Stimulated activated CD8-positive, alpha-beta memory T cell treated with anti-CD3 and anti-CD28 coated beads, Interleukin-4, amount 100 ng/mL, for 24 hours (primary cell): ENCODE measurements at places on chromosomes 3 and 15.
A peak's percentile ranks its signal among the peaks of the same experiment; 100 is the strongest.

DNA sequence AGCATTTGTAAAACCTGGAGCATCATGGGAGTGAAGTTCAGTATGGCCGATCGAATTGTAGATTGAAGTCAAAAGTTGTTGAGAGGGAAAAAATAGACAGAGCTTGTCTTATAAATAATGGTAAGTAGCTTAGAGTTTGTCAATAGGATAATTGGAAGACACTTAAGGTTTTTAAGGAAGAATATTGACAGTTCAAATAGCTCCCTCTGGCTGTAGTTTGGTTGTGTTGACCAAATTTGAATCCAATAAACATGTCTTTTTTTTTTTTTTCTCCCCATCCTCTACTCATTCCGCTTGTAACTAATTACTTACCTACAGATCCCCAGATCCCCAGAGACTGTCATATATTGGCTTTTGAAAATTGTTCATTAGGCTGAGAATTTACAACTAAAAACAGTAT is 677.0 kb downstream of the AGBL1 start:
- no peak for DNase-seq

DNA sequence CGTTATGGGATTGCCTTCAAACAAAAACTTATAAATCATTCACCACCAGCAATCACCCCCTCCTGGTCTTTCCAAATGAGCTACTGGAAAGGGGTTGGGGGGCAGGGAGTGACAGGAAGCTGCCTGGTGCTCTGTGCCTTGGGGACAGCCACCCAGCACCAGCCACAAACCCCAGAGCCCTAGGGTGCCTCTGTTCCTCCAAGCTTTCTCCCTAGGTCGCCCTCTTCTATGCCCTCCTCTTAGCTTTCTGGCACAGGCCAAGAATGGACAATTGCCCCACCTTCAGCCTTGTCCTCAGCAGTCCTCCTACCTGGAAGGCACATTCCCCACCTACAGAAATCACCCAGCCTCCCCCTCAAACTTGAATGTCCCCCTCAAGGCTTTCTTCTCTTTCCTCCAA is 3.3 kb downstream of the OXTR start:
- DNase-seq: no peak

DNA sequence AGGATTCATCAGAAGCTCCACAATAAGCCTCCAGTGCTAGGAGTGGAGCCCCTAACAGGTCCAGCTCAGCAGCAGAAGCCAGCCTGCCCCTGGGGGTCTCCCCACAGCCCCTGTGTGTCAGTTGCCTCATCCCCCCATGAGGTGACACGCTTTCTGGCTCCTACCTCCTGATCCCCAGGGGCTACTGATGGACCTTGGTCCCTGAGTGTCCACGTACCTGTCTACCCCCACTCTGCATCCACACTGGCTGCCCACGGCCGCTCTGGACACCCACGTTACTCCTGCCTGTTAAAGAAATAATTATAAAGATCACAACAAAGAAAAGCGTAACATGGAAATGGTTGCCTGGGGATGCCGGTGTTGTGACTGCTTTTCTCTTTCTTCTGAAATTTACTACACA is 143.1 kb downstream of the CHSY1 start:
- no peak for DNase-seq

- DNase-seq: no peak
Measured at GRCh38 chr15:46622851-46623250, 988.0 kb downstream of the SQOR start.

GRCh38 chr3:31590650-31591049 is 57.9 kb downstream of the STT3B start:
- no peak for DNase-seq

DNA sequence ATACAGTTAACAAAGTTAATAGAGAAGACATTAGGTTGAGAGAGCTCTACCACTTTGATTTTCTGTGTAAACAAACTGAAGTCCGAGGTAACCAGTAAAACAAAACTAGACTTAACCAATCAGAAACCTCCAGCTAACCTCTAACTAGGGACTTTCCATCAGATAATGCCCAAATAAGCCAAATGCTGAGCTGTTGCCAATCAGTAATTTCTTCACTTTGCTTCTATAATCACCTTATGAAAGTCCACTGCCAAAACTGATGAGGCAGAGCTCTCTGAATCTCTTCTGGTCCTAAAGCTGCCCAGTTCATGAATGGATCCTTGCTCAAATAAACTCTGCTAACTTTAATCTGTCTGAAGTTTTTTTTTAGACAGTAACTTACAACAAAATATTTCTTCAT is 448.0 kb upstream of the NECTIN3 start:
- DNase-seq: no peak

GRCh38 chr15:59329570-59330350 is 42.9 kb downstream of the MYO1E start:
- DNase-seq: no peak

DNA sequence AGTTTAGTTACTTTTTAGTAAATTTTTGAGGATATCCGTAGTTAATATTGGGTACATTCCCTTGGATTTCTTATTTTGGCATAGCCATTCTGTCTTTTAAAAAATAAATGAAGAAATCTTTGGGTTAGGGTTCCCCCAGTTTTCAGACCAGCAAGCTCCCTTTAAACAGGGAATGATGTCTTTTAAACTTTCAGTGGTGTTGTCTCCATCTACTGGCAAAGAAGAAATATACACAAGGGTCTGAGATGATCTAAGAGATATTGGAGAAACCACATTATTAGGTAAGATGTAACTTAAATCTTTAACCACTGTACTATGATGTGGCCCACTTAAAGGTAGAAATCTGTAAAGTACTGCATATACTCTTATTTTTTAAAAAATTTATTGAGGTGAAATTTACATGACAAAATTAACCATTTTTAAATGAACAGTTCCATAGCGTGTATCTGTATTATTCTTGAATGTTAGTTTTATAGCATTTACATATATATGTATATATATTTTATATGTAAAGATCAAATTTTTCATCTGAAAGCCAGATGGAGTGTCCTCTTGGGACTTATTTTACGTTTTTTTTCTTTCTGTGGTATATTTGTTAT is 35.1 kb upstream of the EIF3J start:
- no peak for DNase-seq

- no peak for DNase-seq
Measured at GRCh38 chr3:70076396-70076795, 76.9 kb downstream of the SAMMSON start.

DNA sequence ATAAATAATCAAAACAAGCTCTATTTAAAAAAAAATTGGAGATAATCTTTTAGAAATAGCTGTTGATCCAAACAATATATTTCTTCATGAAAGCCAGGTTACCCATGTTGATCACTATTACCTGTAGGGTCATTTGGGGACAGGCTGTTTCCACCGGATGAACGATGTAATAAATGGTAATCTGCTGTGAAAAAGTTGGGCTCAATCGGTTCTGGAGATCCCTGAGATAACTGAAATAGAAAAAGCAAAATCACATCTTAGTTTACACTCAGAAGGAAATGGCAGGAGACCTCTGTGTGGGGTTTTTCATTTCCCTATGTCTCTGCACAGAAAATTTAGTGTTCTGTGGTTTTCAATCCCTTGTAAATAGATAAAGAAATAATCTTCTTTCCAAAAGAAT is 249.5 kb downstream of the NEK10 start:
- no peak for DNase-seq

GRCh38 chr3:49351521-49352011 is 6.6 kb downstream of the GPX1 start:
- DNase-seq: no peak

GRCh38 chr3:164918905-164919304 is 159.4 kb downstream of the SI start:
- no peak for DNase-seq

DNA sequence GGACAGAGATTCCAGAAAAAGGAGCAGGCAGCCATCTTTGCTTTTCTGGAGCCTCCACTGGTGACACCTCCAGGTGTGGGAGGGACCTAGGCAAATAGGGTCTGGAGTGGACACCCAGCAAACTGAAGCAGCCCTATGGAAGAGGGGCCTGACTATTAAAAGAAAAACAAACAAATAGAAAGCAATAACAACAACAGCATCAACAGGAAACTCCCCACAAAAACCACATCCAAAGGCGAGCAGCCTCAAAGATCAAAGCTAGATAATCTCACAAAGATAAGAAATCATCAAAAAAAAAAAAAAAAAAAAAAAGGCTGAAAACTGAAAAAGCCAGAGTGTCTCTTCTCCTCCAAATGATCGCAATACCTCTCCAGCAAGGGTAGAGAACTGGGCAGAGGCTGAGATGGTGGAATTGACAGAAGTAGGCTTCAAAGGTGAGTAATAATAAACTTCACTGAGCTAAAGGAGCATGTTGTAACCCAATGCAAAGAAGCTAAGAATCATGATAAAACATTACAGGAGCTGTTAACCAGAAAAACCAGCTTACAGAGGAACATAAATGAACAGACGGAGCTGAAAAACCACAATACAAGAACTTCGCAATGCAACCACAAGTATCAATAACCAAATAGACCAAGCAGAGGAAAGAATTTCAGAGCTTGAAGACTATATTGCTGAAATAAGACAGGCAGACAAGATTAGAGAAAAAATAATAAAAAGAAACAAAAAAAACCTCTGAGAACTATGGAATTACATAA is 225.4 kb downstream of the CTNNB1 start:
- DNase-seq: no peak

- no peak for DNase-seq
Measured at GRCh38 chr3:134607054-134608022, 43.5 kb downstream of the KY start.

GRCh38 chr15:34701536-34701935 is 53.3 kb downstream of the GJD2 start:
- no peak for DNase-seq

- DNase-seq: peak; percentile 43
Measured at GRCh38 chr3:13419505-13420044, 547 bp downstream of the NUP210 start.

GRCh38 chr3:27342267-27342666 is 26.9 kb downstream of the NEK10 start:
- DNase-seq: no peak

DNA sequence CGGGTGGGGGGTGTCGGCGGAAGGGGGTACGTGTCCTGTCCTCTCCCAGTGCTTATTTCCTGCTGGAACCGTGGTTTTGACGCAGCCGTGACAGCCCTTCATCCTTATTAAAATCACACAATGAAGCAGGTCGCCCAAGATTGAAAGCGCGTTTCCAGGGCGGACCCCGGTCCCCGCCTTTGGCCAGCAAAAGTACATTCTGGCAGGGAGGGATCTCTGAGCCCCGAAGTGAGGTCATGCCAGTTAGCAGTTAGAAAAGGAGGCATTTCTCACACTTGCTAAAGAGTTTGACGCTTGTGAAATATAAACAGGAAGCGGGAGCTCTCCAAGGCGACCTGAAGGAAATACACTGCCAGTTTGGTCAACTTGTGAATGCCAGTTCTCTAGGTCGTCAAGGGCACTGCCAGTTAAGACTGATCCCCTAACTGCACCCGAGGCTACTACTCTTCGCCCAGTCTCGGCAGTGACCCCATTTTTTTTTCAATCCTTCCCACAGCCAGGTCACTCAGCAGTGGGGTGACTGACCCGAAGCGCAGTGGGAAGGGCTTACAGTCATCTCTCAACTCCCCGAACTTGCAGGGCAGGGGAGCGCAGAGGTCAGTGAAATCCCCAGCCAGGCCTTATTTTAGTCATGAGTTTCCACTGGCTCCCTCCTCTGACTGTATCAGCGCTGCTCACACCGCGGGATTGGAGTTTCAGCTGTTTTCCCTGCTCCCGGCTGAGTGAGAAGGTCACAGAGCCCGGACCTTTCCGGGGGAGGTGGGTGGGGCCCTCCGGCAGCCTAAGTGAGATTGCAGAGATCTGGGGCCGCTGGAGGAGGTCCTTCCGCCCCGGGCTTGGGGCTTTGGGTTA is 2.0 kb upstream of the BHLHE40 start:
- DNase-seq: peak; percentile 63

- DNase-seq: no peak
Measured at GRCh38 chr15:40498418-40498817, 27.6 kb downstream of the CHST14 start.

- no peak for DNase-seq
Measured at GRCh38 chr3:52544937-52545336, 8.5 kb downstream of the UQCC5 start.

DNA sequence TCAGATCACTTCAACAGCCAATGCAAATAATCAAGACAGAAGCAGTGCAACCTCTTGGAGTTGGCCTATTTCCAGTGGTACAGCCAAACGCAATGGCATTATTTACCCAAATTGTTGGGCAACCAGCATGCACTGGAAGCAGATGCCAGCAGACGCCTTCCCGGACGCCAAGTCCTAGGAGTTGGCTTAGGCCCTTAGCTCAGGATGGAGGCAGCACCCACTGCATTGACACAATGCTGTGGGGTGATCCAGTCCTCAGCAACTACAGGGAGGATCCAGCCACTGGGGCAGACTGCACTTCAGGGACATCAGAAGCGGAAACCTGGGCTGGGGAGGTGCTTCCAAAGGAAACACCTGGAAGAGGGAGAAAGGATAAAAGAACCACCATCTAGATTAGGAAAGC is 290.4 kb downstream of the FAM43A start:
- DNase-seq: no peak

DNA sequence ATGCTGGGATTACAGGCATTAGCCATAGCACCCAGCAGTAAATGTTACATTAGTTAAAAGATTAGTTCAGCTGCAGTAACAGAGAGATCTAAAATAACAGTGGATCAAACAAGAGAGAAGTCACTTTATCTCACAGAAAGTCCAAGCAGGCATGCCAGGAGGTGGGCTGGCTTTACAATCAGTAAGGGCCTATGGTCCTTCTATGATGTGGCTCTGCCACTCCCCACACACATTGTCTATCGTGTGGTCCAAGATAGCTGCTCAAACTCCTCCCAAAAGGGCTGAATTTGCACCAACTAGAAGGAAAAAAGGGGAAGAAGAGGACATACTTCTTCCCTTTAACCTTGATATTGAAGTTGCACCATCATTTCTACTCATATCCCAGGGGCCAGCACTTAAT is 4.6 kb upstream of the RUVBL1 start:
- DNase-seq: no peak

DNA sequence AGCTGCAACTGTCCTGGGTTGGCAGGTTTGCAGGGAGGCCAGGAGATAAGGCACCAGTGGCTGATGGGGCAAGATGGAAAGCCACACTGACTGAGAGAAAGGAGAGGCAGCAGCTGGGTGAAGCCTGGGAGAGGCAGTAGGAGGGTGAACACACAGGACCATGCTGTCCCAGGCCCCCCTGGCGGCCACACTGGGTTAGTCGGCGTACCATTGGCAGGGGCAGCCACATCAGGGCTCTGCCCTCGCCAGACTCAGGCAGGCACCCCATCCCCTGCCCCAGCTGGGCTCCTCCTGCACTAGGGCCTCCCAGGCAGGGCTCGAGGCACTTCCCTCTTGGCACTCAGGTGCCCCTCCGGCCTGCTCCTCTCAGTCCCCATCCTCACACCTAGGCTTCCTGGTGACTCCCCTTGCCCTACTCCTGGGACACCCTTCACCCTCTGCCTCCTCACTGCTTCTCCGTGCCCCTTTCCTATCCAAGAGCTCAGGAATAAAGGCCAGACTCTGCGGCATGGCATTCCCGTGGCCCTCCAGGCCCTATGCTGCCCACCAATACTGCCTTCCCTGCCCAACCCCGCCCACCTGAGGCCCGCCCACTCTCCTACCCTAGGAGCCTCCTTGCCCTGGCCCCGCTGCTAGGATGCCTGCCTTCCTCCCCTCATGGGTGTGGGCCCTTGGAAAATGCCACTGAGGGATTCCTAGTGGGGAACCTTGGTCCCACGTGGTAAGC is 28.7 kb upstream of the DUSP7 start:
- no peak for DNase-seq
